Mesothelial cell of epicardium (in vitro differentiated cells): ENCODE measurements at places on chromosomes 13 and 19. TPM values are rescaled to one million over a fixed set of nuclear protein-coding genes. Genes with fewer than 3 reads are reported as not detected.

DNA sequence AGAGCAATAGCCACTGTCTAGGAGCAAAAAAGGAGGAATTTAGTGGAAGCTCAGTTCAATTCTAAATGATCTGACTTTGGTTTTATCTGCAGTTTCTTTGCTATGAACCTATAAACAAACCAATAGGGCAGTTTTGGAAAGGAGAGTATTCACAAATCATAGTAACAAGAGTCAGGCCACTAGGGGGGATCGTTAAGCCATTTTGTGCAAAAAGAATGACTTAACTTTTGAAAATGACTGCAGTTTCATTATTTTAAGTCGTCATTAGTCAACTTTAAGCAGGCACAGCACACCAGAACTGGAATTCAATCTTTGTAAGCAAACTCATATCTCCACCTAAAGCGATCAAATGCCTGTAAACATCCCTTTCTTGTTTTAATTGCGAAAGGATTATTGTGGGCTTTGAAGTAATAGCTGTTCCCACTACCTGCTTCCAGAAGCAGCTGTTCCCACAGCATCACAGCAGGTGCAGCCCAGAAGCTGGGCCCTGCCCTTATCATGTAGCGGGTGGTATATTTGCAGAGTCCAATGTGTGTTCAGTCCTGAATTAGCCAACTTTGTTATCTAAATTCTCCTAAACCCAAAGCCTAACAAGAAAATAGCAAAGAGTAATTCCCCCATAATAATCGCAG lies 51.5 kb downstream of the SOX21 start:
- no peak for DNase-seq

DNA sequence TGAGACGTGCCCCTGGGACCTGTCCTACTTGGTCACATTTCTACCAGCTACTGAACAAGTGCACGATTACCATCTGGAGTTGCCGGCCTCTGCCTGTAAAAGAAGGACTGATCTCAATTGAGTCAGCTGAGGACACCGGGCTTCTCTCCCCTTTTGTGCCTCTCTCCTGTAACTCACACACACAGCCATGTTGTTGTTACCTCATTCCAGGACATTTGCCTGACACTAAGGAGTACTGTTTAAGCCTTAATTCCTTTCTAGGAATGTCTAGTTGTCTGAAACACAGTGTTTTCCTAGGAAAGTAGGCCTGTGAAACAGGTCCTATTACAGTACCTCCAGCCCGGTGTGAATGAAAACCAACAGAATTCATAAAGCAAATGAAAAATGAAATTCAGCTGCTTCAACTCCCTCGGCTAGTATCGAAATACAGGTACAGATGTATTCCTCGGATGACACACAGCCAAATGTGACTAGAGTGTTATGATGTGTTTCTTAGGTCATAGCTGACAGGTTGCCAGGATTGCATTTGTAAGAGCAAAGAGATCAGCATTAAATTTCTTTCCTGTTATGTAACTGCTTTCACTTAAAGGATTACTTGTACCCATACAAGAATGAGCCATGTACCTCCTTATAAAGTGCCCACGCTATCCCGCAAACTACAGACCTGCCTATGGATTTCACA lies 152.0 kb upstream of the IRS2 start:
- no peak for DNase-seq

- DNase-seq, result no peak
Observed at GRCh38 chr19:5996623-5997320, 18.8 kb upstream of the RANBP3 start.

DNA sequence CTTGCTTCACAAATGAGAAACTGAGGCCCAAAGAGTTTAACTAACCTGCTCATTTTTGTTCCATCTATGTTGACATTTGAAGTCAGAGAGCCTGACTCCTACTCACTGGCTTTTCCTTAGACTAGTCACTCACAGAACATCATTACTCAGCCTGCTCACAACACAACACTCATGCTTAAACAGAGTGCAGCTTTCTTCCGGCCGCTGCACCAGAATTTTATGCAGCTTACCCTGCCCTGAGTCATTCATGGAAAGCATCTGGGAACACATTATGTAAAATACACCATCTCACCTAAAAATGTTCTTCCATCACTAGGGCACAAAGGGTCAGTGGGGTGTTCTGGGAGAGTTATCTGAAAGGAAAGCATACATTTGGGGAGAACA lies 303.4 kb downstream of the SPRY2 start:
- DNase-seq, result no peak

Gene CEACAM5
- total RNA-seq, result not detected in 3 replicates

GRCh38 chr13:30403456-30403855 lies 18.8 kb upstream of the UBE2L5 start:
- DNase-seq, result no peak

- DNase-seq, result no peak
Observed at GRCh38 chr19:48813123-48813913, 2.5 kb upstream of the BCAT2 start.

Gene HOOK2
- total RNA-seq, result 89.2 to 93.7 TPM (median 92.7 TPM) in 3 replicates

Gene CYP2A6
- total RNA-seq, result 0.27 to 0.40 TPM (median 0.34 TPM) in 3 replicates

DNA sequence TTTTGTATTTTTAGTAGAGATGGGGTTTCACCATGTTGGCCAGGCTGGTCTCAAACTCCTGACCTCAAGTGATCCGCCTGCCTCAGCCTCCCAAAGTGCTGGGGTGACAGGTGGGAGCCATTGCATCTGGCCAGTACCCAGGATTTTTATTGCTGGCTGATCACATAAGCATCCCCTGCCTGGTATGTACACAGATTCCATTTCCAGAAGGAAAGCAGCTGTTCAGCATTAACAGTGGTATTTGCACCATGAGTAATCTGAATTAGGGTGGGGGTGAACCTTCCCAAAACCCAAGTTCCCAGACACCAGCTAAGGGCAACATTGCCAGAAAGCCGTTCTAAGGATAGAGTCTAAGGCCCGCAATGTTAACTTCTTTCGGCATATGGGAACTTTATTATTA lies 7.3 kb downstream of the ZNF555 start:
- DNase-seq, result no peak

- DNase-seq, result no peak
Observed at GRCh38 chr13:42413484-42413815, 141.5 kb downstream of the AKAP11 start.

- no peak for DNase-seq
Observed at GRCh38 chr19:8618751-8619150, 8.2 kb upstream of the ADAMTS10 start.

Gene PHF11
- 32.4 to 36.0 TPM (median 33.3 TPM) in 3 replicates for total RNA-seq

Gene ABHD17A
- 59.4 to 67.2 TPM (median 62.0 TPM) in 3 replicates for total RNA-seq

- DNase-seq, result no peak
Observed at GRCh38 chr19:10019246-10019645, 6.0 kb downstream of the RDH8 start.

DNA sequence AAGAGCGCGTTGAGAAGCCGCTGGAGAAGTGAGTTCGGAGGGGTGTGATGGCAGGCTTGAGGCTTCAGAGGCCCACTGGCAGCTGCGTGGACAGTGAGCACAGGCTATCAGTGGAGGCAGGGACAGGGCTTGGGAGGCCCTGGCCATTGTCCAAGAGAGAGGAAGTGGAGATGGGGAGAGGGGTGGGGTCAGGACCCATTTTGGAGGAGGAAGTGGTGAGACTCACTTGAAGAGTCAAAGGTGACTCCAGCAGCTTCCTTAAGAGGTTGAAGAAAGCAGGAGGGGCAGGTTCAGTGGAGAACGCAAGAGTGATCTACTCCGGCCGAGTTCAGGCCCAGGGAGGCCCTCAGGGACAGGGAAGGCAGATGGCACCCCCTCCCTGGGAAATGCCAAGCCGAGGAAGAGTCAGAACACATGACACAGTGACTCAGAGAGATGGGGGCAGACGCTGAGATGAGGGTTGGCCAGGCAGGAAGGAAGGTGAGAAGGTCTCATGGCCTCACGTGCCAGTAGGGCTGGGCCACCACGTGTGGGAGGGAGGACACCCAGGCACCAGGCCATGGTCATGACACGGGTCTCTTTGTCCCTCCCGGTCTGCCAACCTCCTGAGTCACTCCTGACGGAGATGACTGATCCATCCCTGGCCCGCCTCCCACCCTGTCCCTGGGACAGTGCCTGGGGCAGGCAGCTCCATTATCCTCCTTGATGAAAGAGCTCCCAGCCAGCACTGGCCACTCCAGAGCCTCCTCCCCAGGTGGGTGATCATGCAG lies 10.1 kb upstream of the CD22 start:
- DNase-seq, result no peak

- no peak for DNase-seq
Observed at GRCh38 chr13:109344552-109345157, 441.7 kb downstream of the IRS2 start.

Gene KLK14
- 0.45 to 0.99 TPM (median 0.47 TPM) in 3 replicates for total RNA-seq

DNA sequence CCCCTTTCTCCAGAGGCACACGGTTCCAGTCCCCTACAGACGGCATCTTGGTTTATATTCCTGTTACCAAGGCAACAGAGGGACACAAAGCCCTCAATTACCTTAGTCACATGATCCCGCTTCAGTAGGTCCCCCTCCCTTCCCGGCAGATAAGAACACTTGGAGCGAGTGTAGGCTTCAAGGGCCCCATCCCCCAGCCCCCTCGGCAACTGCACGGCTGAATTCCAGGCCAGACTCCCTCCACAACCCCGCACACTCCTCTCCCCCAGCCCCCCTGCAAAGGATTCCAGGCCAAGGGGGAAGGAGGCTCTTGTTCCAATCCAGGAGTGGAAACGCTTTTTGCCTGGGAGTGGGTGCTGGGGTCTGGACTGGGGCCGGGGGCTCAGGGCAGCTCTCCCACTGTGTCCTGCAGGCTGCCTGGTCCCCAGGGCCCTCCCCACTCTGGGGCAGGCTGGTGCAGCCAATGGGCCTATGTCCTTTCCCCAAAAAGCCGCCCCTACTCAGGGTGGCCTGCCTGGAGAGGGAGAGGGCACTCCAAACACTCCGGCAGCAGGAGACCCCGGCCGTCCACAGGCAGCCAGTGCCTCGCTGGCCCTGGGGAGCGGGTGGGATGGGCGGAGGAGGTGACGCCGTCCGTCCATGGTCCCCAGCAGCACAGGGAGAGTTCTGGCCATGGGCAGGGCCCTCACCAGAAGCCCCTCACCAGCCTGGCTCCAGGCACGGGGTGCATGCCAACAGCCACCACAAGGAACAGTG lies 62.6 kb downstream of the MLLT1 start:
- DNase-seq, result peak; percentile 77

Gene LAIR1
- total RNA-seq, result 0.53 to 0.92 TPM (median 0.75 TPM) in 3 replicates

Gene GNA15
- 0.09 to 0.13 TPM (median 0.13 TPM) in 3 replicates for total RNA-seq

DNA sequence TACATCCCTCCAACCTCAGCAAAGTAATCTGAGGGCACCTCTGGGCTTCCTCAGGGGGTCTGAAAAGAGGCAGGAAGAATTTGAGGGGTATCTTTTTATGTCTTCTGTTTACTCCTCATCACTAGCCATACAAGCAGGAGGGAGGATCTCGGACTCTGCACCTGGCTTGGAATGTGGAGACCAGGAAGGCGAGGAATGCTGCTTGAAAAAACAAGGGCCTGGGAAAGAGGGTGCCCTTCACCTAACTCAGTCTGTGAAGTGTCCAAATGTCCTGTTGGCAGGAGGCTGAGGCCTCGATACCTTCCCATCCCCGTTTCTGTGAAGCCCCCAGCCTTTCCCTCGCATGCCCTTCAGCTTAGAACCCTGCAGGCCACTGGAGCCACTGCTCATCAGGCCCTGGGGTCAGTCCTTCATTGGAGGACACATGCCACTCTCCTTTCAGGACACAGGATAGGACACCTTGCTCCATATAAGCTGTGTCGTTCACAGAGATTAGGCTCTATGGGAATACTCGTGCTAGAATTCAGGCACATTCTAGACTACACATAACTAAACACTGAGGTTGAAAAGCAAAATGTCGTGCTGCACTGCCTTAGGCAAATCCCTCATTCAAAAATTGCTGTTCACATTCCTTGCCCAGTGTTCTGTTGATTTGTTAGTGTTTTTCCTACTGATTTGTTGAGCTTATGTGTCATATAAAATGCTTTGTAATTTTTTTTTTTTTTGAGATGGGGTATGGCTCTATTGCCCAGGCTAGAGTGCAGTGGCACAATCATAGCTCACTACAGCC lies 49.7 kb downstream of the ESD start:
- no peak for DNase-seq

- no peak for DNase-seq
Observed at GRCh38 chr13:59863621-59864020, 300.1 kb downstream of the DIAPH3 start.

Gene ZNF99
- not detected in 3 replicates for total RNA-seq

- DNase-seq, result no peak
Observed at GRCh38 chr19:45025264-45025663, 13.6 kb upstream of the CLASRP start.

Gene HOMER3
- total RNA-seq, result 53.7 to 60.4 TPM (median 56.3 TPM) in 3 replicates
